NCI-H345 (cell line): ENCODE measurements at places on chromosomes 1 and 21.

GRCh38 chr1:231028682-231029081, 11.4 kb downstream of the FAM89A start:
- DNase-seq, result no peak

- DNase-seq, result no peak
These were observed 19.5 kb upstream of the UQCRHL start for GRCh38 chr1:15826810-15827507.

DNA sequence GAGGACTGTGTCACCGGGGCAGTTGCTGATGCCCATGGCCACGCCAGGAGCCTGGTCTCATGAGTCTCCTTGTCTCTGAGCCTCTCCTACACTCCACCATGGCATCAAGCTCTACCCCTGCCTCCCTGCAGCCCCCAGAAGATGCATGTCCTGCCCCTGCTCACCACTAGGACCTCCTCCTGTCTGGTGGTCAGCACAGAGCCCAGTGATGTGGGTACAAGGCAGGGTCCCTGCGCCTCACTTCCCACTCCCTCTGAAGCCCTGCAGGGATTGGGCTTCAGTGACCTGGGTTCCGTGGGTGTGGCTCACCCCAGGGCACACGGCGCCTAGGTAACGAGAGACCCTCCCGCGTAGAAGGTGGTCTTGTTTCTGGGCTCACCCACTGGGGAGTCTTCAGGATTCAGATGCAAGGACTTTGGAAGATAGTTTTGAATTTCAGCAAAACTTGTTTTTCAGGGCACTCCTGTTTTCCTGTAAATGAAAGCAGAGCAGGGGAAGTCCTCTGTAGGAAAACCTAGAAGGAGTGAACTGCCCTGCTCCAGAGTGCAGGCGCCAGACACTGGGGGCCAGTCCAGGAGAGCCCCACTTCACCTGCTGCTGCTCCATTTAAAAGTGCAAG, 2.8 kb downstream of the COL18A1 start:
- DNase-seq, result no peak

DNA sequence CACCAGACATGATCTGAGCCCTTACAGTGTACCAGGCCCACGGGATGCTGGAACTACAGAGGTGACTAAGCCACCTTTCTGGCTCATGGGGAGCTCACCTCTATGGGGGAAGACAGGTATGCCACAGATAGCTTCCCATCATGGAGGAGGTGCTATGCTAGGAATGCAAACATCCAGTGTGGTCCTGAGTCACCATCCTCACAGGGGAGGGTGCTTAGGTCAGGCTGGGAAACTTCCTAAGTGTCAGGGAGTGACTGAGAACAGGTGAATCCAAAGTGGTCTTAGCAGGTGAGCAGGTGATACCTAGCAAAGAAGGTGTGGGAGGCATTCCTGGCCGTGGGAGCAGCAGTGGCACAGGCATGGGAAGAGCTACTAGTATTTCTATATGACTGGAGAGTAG, 8.6 kb upstream of the RASSF5 start:
- DNase-seq, result no peak

- no peak for DNase-seq
These were observed 242.0 kb downstream of the RHOU start for GRCh38 chr1:228977307-228977706.

DNA sequence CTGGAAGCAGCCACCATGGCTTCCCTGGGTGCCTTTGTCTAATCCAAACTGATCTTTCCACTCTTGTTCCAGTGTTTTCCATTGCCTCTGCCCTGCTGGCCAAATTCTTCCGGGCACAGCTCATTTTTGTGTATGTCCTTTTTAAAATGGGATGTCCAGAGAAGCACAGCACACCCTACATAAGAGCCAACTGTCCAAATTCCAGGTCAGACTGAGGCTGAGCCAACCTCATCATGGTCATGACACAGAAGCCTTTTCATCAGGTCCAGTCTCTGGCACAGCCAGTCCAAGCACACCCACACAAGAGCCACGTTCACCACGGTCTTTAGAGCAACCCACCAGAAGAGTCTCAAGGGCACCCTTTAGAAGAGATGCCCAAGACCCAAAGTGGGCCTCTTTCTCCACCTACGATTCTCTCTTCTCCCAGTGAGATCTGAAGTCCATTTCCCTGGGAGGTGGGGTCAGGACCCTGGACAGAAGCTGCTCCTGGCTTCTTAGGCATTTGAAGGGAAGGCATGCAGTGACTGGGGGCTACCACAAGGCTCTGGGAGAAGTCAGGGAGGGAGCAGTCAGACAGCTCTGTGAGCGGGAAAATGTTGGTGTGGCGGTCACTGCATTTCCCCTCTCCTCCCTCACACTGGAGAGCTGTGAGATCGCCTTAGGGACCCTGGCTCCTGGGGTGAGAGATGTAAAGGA, 53.2 kb downstream of the SYT2 start:
- DNase-seq, result no peak

DNA sequence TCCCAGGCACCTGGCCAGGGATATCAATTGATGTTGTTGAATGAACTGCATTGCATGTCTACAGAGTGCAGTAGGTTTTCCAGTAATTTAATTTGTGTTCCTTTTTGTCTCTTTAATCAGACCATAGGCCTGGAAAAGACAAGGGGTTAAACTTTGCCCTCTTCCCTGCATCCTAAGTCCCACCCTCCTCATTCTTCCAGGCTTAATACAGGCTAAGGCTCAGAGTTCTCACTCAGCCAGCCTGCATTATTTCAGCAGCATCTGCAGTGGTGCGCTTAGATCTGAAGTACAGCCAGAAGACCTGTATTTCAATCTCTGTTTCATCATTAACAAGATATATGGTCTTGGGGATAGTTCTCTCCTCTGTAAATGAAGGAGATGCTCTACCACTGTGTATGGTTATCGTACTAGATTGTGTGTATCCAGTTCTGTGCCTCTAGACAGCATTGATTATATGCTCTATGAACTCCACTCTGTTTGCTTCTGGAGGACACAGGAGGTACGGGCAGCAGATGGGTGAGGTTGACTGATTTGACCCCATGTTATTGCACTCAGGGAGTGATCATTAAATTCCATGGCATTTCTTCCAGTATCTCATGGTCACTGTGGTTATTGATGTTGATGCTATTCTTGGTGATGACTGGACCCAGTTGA, 286.1 kb downstream of the RPS6KC1 start:
- no peak for DNase-seq

- DNase-seq, result no peak
These were observed 46.9 kb downstream of the CR1L start for GRCh38 chr1:207691841-207692240.

DNA sequence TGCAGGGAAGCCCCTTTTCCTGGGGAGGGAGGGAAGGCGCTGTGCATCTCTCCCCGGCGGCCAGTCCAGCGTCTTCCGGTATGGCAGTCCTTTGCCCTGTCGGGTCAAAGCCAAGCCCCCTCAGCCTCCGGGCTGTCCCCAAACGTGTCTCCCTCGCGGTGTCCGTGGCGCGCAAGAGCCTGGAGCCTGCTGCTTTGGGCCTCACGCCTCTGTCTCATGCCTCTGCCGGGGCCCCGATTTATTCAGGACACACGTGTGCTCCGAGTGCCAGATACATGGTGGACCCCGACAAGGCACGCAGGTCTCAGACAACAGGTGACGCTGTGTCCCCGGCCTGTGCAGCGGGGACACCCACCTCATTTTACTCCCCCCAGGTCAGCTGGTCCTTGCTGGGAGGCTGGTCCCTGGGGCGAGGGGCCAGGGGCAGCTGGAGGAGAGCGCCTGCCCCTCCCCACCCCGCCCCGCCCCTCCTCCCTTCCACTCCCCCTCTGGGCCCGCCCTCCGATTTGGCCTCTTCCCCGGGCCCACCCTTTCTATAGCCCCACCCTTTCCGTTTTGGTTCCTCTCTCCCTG, 176.7 kb downstream of the CAMTA1 start:
- DNase-seq, result no peak

DNA sequence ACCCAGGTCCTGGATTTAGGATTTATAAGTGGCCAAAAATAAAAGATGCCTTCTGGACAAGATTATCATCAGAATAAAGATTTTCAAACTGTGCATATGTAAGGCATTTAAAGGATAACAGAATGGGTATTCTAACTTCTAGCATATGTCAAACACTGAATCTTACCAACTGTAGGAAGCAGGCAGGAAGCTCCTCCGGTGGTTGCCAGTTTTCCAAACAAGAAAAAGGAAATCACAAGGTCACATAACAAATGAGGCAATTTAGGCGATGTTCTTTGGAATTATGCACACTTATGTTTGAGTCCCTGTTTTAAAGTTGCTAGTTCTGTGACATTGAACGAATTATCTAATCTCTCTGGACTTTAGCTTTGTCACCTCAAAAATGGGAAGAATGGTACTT, 48.9 kb downstream of the ATP6V1G3 start:
- no peak for DNase-seq

DNA sequence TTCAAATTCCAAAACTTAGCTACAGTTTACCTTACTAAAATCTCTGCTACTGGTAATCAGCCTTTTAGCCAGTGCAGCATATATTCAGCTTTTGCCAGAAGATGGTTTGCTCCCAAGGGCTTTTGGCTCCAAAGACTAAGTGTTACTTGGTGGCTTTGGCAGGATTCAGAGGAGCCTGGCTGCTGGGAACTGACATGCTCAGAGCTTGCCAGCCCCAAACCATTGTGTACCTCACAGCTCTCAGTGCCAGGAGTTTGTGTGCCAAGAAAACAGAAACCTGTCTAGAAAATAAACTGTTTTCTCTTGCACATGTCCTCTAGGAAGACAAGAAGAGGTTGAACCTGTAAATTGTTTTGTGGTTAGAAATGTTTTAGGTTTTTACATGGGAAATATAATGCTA, 315.9 kb downstream of the ST6GALNAC3 start:
- no peak for DNase-seq

DNA sequence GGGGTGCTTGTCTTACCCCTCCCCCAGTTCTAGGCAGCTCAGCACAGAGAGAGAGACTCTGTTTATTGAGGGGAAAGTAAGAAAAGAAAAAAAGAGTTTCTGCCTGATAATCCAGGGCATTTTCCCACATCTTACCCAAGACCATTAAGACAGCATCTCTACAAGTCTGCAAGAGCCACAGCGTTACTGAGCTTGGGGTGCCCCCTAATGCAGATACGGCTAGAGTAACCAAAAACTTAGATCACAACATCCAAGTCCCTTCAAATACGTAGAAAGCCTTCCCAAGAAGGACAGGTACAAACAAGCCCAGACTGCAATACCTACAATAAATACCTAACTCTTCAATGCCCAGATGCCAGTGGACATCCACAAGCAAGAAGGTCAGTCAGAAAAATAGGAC, 6.2 kb upstream of the TEX50 start:
- no peak for DNase-seq

DNA sequence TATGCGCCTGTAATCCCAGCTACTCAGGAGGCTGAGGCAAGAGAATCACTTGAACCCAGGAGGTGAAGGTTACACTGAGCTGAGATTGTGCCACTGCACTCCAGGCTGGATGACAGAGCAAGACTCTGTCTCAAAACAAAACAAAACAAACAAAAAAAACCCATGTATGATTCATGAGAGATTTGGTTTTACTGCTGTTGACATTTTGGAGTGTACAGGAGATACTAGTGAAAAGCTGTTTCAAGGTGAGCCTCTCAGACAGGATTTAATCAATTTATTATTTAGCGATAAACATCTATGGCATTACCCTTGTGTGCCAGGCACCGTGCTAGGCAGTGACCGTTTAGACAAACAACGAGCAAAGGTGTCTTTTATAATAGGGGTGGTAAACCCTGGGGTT, 16.5 kb downstream of the LHX4 start:
- DNase-seq, result no peak

DNA sequence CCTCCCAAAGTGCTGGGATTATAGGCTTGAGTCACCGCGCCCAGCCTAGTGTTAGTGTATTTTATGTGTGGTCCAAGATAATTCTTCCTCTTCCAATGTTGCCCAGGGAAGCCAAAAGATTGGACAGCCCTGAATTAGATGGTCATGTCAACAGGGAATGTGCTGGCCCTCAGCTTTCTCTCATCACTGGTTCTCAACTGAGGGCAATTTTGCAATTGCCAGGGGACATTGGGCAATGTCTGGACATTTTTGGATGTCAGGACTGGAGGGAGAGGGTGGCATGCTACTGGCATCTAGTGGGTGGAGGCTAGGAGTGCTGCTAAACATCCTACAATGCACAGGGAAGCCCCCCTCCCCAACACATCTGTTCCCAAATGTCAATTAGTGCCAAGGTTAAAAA, 95.0 kb downstream of the LAMC2 start:
- no peak for DNase-seq

DNA sequence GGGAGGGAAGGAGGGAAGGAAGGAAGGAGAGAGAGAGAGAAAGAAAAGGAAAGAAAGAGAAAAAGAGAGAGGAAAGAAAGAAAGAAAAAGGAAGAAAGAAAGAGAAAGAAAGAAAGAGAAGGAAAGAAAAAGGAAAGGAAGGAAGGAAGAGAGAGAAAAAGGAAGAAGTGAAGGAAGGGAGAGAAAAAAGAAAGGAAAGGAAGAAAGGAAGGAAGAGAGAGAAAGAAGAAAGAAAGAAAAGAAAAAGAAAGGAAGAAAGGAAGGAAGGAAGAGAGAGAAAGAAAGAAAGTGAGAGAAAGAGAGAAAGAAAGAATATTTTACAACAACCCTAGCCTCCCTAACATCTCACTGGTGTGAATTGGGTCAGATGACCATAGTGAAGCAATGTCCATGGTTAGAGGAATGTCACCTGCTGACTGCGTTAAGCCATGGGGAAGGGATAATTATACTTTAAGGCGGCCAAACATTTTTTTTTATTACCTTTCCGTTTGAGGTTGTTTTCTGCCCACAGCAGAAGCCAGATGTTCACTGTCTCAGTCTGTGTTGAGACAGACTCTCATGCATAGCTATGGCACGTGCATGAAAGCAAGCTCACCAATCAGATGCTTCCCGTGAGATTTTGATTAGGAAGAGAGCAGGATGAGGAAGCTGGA, 76.4 kb downstream of the SNRPE start:
- no peak for DNase-seq

DNA sequence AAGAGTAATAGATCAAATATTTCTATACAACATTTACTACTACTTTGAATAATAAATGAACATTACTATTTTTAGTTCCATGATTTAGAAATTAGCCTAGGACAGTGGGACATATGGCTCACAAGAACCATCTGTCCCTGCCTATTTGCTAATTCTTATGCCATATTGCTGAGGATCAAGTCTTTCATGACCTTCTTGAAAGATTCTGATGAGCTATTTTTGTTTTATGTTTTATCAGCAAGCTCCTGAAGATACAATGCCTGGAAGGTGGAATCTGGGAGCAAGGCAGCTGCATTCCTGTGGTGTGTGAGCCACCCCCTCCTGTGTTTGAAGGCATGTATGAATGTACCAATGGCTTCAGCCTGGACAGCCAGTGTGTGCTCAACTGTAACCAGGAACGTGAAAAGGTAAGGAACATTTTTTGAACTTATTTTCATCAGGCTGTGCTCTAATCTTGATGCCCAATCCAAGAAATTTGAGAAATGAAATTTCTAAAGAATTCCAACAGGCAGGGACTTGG, 326.7 kb downstream of the PAPPA2 start:
- DNase-seq, result no peak

- no peak for DNase-seq
These were observed 148.9 kb downstream of the KCNT2 start for GRCh38 chr1:196459383-196459782.

- no peak for DNase-seq
These were observed 870 bp downstream of the KRTAP10-8 start for GRCh38 chr21:44612669-44613229.
